ENCODE measurements at places on chromosomes 7 and 10.
A peak's percentile ranks its signal among the peaks of the same experiment; 100 is the strongest.

DNA sequence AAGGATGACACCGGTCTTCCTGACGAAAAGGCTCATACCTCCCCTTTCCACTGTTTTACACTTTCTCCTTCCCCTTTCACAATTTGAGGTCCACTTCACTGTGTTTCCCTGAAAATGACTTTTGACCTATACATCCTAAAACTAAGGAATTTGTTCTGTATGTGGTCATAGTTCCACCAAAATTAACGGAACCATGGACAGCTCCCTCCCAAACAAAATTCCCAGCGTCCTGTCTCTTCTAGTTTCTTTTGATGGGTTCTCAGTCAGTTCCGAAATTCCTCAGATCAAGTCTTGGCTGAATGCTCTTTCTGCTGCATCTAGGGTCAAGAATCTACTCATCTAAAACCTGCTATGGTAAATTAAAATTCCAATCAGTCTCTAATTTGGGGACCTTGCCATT, 1191.9 kb downstream of the CNTNAP2 start:
- DNase-seq = no peak

GRCh38 chr10:22742678-22743077, 28.3 kb upstream of the PIP4K2A start:
- DNase-seq = no peak

- DNase-seq = no peak
Measured at GRCh38 chr7:22718200-22718711, 8.7 kb upstream of the IL6 start.

DNA sequence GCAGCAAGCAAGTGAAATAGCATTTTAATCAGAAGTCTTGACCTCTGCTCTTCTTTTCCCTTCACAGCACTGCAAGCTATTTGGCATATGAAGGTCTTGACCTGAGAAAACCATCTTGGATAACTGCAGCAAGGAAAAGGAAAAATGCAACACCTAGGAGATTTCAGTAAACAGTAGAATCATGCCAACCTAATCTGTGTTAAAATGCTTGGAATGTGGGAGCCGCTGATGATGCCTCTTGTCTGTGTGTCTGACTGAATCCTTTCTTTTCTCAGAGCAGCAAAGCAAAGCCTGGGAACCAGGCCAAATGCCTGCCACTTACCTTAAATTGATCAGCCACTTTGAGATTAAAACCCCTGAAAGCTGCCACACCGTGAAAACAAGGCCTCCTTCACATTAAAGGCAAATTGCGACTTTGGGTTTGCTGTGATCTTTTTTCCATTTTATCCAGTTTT, 80.4 kb upstream of the CDK6 start:
- no peak for DNase-seq

DNA sequence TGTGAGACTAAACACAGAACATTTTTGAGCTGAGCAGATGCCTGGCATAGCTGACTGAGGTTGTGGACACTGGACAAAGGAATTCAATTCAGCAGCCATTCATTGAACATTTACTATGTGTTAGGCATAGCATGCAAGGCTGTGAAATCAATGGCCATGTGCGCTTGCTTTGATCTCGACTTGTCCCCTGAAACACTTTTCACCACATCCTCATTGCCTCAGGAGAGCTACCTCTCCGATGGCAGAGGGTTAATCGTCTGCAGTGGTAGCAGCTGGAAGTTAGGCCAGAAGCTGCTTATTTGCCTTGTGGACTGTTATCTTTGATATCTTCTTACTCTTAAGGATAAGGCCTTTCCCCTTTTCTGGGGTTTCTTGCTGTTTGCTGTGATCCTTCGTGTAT, 297.8 kb downstream of the AUTS2 start:
- no peak for DNase-seq

- no peak for DNase-seq
Measured at GRCh38 chr7:27901028-27901760, 161.2 kb downstream of the TAX1BP1 start.

- no peak for DNase-seq
Measured at GRCh38 chr10:6072215-6072934, 10.2 kb upstream of the IL2RA start.

DNA sequence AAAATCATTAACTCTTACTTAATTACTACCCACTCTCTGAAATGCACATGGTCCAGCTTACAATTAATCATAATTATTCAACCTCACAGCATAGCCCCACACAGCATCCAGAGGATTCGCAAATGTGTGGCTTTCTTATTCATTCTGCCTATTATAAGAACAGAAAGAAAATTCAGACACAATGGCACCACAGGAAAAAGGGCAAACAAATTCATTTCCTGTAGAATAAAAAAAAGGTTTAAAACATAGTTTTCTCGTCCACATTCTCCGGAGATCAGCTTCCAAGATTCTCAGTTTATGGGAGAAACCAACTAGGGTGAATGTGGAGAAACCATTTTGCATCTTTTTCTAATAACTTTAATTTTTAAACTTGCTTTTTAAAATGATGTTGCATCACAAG, 201.6 kb downstream of the PARD3 start:
- no peak for DNase-seq

GRCh38 chr10:33341637-33342036, 7.2 kb upstream of the NRP1 start:
- DNase-seq = no peak

DNA sequence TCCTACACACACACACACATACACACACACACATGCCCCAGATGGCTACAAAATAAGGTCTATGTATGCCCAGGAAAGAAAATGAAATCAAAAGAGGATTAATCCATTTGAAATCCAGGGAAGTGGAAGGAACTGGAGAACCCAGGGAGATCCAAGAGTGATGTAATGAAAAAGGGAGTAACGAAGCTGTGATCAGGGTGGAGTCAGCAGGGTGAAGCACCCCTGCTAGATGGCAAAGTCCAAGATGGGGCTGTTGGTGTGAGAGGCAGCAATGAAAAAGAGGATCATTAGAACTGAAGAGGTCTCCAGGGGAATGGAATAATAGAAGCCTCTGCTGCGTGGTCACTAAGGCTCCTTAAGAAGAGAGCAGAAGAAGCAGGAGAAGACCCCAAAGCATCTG, 43.6 kb upstream of the IL6 start:
- no peak for DNase-seq

GRCh38 chr10:27819781-27820531, 74.3 kb upstream of the MKX start:
- DNase-seq = no peak

DNA sequence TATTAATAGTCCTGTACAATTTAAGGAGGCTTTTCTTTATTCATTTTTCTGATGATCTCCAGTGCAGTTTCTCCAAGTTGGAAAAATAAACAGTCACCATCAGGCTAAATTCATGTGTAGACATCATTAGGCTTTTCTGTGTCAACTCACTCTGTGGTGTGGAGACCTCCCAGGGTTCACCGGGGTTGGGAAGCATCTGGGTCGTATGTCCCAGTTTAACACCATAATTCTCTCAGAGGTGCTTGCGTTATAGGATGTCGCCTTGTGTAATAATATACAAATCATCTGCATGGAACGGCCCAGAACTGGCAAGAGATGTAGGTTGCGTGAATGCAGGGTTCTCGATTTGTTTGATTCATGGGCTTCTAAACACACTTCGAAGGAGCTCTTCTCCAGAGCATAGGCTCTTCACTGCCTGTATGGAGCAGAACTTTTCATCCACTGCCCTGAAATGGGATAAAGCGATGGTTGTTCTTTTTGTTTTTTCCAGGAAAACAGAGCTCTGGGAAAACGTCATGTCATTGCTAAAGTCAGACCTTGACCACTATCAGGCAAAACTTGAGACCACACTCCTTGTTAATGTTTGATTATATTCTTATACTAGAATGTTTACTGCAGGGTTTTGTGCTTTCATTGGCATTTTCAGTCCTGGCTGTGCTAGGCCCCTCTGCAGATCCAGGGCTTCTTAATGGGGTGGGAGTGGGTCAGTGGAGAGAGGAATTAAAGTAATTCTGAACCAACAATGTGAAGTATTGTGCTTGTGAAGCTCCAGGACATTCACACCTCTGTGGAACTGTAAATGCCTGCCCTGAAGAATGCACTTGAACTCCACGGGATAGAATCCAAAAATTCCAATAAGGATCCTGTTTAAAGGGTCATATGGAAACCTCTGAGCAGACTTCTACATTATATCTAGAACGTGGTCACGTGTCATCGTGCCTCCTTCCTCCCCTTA, 172.8 kb downstream of the TRIL start:
- DNase-seq = no peak

GRCh38 chr7:116525913-116526861, 1.4 kb downstream of the CAV1 start:
- no peak for DNase-seq

GRCh38 chr10:31129271-31129670, 97.6 kb upstream of the ZNF438 start:
- DNase-seq = no peak

GRCh38 chr10:34627741-34628140, 187.4 kb downstream of the PARD3 start:
- DNase-seq = no peak

DNA sequence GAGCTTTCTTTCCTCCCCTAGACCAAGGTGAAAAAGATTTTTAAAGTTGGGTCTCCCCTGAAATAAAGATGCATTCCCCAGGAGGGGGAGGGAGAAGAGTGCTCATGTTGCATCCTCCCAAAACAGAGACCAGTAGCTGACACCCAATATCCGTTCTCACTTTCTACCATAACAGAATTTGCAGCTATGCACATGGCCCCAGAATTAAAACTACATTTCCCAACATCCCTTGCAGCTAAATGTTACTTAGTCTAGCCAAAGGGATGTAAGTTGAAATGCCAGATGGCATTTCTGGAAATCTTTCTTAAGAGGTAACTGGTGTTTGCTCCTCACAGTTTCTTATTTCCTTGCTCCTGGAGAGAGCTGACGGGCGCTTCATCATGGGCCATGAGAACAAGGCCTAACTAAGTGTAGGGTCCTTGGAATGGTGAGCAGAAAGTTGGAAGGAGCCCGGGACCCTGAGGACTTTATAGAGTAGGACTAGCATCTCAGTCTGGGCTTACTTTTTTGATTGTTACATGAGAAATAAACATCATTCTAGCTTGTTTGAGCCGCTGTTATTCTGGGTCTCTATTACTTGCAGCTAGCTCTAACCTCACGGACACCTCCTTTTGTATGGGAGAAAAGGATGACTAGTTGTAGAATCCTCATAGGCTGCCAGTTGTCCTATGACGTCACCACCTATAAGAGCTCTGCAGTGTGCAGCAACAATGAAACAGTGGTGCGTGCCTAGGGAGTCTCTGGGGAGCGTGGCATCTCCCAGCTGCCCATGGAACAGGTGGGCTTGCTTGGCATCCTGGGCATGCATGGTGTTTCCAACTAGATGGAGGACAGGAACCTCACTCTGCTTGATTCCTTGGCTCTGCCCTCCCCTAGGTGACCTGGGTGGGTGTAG, 46.1 kb upstream of the EXOC6 start:
- DNase-seq = no peak

DNA sequence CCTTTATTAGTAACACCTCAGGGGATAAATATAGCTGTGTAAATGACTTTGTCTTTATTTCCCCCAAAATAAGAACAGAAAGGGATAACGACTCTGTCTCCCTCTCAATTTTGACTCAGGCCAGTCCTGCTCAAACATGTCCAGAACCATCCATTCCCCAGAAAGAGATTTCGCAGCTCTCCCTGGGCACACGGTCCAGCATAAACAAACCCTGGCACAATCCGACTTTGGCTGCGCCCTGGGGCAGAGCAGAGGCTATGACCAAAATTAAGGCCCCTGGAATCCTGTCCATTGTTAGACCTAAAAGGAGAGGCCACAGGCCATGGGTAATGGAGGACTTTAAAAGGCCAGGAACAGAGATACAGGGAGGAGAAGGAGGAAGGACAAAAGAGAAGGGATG, 99.1 kb downstream of the PRPF18 start:
- DNase-seq = no peak

DNA sequence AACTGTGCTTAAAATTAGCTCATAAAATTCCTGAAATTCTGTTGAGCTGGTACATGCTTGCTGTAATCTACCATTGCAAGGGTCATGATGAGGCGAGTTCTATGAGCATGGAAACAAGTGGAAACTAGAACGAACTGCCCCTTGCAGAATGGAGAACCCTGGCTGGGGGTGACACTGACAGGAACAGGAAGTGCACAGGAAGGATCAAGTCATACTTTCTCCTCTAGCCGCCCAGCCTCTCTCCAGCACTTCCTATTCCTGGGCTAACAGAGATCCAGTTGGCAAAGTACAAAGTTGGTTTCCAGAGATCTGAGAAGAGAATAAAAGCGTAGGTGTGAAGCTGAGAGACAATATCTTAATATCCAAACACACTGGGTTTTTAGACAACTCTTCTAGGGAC, 414.2 kb upstream of the PODXL start:
- DNase-seq = peak; percentile 47

DNA sequence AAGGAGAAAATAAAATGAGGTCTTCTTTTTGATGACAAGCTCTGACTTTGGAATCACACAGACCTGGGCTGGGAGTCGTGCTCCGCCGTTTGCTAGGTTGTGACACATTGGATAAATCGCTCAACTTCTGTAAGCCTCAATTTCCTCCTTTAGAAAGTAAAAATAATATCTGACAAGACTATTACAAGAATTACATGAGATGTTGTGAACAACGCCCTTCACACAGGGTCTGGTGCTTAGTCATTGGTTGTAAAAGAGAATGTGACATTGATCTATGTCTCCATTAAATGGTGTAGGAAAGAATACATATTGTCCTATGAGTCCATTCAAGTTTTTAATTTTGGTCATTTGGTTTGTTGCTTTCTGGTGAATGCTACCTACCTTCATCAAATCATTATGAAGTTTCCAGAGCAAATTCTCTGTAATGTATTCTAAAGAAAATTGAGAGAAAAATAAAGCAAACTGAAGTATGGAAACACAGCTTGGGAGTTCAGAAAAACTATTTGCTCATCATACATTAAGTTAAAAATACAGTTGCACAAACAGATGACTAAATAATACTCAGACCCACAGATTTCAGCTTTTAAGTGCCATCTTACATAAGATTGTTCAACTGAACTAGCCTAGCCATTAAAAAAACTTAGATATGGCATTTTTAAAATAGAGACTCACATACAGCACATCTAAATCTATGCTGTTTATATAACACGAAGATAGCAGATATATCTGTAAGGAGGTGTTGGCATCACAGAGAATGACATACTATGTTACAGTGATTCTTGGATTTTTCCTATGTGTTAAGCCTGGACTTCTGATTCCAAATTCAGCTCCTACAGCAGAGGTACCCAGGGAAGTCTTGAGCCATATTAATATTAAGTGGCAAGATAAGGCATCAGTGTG, 12.3 kb upstream of the ADRB1 start:
- no peak for DNase-seq

- no peak for DNase-seq
Measured at GRCh38 chr10:77032188-77032570, 605.4 kb downstream of the KCNMA1 start.

GRCh38 chr10:130300608-130301020, 164.4 kb downstream of the GLRX3 start:
- DNase-seq = no peak

DNA sequence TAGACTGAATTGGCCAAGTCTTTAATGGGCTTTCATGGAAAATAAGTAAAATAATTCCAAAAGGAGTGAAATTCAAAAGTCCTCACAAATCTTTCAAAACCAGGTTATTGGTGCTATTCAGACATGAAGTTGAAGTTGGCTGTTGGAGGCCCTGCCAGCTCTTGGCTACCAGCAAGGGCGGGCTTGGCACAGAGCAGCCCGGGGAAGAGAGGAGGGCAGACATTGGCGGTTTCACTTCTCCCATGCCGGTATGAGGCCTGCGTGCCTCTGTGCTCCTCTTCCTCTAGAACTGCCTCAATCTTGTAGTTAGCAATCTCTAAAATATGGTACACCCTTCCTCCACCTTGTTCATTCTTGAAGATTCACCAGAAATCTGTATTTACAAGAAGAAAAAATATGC, 16.4 kb upstream of the NPS start:
- DNase-seq = no peak

All from kidney capillary endothelial cell (primary cell).